ENCODE measurements at places on chromosomes 7 and 10. TPM values are rescaled to one million over a fixed set of nuclear protein-coding genes. Genes with fewer than 3 reads are reported as not detected.

DNA sequence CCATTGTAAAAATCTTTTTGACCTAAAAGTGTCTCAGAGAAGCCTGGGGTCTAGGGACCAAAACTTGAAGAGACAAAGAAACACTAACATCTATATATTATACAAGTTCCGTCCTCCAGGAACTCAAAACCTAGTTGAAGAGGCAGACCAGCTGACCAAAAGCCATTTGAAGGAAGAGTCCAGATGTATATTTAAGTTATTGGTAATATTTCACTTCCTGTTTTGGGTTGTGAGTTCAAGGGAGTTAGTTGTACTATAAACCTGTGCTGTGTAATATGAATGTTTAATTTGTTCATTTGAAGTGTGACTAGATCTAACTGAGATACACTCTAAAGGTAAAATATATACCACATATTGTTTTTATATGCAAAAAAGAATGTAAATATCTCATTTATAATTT is 45.0 kb downstream of the CDK1 start:
- DNase-seq, result no peak

DNA sequence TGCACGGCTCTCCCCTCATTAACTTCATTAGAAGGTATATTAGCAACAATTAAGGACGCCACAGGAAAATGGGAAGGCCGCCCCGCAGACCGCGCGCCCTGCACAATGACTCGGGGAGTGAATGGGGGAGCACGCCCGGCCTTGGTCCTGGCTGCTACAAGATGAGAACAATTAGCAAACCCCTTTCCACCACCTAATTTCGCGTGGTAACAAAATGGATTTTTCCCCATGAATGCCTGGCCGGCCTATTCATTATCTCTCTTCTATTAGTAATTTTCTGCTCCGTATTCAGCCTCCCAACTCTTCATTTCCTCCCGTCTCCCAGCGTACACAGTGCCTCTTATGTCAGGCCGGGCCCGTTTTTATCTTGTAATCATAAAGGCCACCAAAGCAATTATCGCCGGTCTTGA is 346.9 kb downstream of the DNAJB6 start:
- no peak for DNase-seq

GRCh38 chr7:127066974-127067373 is 185.8 kb downstream of the GRM8 start:
- no peak for DNase-seq

PIK3AP1 gene
- 0.02 TPM for total RNA-seq

CEP55 gene
- 98.6 TPM for total RNA-seq

RPEL1 gene
- total RNA-seq, result not detected

PNLIPRP3 gene
- not detected for total RNA-seq
